NCI-H748 treated with DMSO at 0.1 percent for 48 hours (cell line): ENCODE measurements at places on chromosomes 5 and 9.

- DNase-seq, result no peak
These were observed 186.5 kb downstream of the LURAP1L start for GRCh38 chr9:12961276-12961809.

DNA sequence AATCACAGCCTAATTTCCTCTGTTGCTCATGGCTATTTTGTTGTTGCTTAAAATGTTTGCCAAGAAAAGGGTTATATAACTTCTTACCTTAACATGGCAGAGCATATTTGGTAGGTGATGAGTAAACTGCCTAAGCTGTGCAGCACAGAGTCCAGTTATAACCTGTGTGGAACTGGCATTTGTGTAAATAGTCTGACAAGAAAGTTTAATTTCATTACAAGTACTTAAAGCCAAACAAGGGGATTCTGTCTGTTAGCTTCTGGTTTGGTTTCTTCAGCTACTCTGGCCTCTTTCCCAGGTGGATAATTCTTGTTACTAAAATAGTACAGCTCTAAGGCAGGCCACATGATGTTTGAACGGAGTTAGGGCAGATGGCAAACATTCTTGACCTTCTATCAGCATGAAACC is 72.2 kb downstream of the PTCD2 start:
- no peak for DNase-seq

DNA sequence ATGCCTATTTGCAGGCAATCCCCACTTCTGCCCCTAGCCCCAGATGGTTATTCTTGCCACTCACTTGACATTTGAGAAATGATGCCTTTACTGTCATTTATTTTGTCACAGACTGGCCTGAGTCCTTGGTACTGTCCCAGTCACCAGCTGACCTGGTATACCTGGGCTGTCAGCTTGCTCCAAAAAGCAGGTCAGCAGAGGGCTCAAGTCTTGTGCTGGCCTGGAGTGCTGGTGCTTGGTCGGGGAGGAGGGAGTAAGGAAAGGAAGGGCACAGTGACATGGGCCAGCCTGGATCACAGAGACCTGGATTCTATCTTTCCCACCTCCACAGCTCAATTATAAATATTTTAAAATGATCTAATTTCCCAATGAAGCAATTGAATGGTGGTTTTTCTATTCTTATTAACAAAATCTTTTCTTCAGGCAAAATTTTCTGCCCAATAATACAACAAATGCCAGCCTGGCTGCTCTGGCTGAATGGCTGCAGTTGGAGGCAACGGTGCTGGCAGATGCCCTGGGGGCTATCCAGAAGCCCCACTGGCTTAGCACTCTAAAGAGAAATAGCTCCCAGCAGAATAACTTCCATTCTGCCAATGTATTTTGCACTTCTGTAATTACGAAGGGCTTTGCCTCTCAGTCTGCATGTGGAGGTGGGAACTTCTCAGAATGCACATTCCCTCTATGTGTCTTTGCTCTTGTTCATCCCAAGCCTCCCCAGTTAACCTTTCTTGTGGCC is 160.6 kb downstream of the GADD45G start:
- DNase-seq, result no peak

GRCh38 chr9:7976167-7976755 is 176.7 kb upstream of the DMAC1 start:
- DNase-seq, result no peak

DNA sequence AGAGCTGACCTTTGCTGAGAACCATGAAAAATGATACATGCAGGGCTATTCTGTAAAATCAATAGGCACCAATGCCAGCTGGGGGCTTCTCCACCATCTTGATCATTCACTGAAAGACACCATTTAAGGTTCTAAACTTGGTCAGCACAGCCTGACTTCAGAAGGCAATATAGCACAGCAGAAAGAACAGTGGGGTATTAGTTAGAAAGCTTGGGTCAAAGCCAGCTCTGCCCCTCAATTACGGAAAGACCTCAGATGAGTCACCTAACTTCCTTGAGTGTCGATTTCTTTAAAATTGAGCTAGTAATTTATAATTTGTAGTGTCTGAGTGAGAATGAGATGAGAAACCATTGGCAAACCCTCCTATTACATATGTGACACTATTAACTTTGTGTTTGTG is 3.4 kb downstream of the TNC start:
- no peak for DNase-seq

- DNase-seq, result no peak
These were observed 16.4 kb downstream of the RAD23B start for GRCh38 chr9:107299437-107299836.

GRCh38 chr5:124659798-124660197 is 86.6 kb downstream of the ZNF608 start:
- peak; percentile 84 for DNase-seq

- DNase-seq, result no peak
These were observed 1.4 kb downstream of the GABRG2 start for GRCh38 chr5:162068936-162069335.

GRCh38 chr9:116468793-116469527 is 218.1 kb upstream of the TRIM32 start:
- DNase-seq, result no peak

- no peak for DNase-seq
These were observed 20.0 kb downstream of the CCDC125 start for GRCh38 chr5:69312459-69313160.

DNA sequence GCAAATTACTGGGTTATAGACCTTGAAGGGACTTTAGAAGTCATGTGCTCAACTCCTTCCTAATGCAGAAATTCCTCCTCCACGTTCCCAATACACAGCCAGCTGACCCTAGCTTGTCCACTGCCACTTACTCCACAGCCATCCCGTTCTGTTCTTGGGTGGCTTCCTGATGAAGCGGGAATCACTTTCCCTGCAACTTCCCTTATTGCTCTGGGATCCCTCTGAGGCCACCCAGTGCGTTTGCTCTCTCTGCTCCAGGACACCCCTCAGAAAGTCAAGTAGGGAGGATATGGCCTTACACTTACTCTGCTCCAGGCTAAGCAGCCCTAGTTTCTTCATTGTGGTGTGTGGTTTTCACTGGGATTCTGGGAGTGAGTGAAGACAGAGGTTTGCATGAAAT is 55.5 kb downstream of the GALNT12 start:
- no peak for DNase-seq

- no peak for DNase-seq
These were observed 143.5 kb downstream of the GPBP1 start for GRCh38 chr5:57317341-57317740.

DNA sequence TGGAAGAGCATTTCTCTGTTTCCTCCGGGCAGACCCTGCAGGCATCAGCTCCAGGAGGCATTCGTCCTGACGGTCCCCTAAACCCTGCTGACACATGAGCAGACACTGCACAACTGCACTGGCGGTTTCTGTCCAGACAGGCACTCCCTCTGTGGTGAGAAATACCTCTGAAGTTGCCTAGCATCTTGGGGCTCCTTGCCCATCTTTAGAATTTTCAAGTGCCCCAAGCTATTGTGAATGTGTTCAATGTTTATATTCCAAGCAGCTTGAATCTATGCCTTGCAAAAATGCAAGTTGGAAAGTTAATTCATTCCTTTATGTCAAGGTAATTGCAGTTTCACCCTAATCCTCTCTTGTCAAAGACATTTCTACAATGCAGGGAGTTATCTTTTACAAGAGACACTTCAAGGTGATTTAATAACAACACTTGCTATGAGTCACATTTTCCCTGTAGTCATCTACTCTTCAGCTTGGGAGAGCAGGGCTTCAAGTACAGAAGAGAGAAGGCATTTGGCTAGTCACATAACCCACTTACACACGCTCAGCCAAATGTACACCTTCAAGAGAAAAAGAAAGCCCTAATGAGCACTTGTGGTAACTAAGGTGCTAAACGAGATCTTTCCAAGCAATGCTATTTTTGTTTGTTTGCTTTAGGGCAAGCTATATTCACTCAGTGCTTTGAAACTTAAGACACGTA is 302.5 kb downstream of the MLLT3 start:
- peak; percentile 28 for DNase-seq

- DNase-seq, result no peak
These were observed 2.3 kb downstream of the TPRN start for GRCh38 chr9:137198051-137198901.

DNA sequence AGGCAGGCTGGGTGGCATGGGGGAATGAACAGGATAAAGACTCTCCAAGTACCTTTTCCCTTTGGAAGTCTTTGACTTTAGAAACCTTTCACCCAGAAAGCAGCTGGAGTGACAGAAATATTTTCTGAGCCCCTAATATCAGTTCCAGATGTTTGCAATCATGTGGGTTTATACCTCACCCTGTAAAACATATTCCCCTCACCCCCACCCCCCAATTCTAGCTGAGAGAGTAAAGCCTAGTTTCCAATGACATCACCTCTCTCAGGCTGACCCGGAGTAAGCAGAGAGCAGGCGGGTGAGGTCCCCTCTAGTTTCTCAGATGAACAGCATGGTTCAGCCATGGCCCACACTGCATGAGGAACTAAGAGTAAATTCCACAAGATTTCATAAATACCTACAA is 82.9 kb upstream of the TRIM32 start:
- DNase-seq, result no peak

DNA sequence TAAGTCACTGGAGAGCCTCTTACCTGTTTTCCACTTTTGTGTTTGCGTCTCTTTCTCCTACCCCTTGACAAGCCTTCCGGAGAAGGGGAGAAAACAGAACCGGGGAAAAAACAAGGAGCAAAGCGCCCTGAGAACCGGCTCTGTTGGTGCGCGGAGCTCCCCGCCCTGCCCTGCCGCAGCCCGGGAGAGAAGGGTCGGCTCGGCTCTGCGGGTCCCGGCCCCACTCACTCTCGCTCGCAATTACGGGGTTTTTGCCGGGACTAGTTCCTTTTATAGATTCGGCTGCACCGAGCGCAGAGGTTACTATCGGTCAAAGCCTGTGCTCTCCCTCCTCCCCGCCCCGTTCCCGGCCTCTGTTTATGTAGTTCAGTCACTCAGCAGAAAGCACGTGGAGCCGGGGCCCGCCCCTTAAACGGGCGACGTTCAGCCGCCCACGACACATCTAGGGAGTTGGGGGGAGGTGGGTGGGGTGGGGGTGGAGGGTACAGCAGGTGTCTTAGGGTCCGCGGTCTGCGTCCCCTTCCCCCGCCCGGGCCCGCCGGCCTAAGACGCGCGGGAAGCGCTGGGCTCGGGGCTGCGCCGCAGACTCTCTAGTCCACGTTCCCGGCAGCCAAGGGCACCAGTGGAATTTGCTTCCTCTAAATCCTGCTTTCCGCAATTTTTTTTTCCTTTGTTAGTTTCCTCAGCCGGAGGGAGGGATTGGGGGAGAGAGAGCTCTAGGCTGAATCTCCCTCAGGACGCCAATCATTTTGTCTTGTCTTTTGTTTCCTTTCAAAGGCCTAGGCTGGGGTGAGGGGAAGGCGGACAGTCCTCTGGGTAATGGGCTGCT is at the start of gene ABCA1:
Gene ABCA1 (minus strand): TSS at position 244 of the 829 bp plus-strand sequence. CDS start 24,476 bp downstream, outside the sequence.
- peak; percentile 49 for DNase-seq
